COR-L47 (cell line): ENCODE measurements at places on chromosomes 11 and 22.

- no peak for DNase-seq
Measured at GRCh38 chr11:111059726-111060125, 185.8 kb upstream of the POU2AF2 start.

DNA sequence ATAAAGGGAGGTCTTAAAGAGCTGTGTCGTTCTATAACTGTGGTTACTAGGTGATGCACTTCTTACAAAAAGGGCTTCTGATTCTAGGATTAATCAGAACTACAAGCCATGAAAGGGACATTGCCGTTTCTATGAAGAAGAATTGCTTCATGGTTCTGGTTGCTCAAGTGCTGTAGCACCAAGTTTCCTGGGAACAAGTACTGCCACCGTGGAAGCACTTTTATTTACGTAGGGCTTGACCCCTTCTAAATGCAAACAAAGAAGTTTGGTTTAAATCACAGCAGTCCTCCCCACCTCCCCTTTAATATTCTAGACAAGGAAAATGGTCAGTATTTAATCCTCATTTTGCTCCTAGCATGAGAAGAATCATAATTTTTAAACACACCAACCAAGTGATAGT is 9.8 kb downstream of the YAP1 start:
- no peak for DNase-seq

- DNase-seq, result peak; percentile 86
Measured at GRCh38 chr11:96012086-96012824, 88.3 kb upstream of the MTMR2 start.

DNA sequence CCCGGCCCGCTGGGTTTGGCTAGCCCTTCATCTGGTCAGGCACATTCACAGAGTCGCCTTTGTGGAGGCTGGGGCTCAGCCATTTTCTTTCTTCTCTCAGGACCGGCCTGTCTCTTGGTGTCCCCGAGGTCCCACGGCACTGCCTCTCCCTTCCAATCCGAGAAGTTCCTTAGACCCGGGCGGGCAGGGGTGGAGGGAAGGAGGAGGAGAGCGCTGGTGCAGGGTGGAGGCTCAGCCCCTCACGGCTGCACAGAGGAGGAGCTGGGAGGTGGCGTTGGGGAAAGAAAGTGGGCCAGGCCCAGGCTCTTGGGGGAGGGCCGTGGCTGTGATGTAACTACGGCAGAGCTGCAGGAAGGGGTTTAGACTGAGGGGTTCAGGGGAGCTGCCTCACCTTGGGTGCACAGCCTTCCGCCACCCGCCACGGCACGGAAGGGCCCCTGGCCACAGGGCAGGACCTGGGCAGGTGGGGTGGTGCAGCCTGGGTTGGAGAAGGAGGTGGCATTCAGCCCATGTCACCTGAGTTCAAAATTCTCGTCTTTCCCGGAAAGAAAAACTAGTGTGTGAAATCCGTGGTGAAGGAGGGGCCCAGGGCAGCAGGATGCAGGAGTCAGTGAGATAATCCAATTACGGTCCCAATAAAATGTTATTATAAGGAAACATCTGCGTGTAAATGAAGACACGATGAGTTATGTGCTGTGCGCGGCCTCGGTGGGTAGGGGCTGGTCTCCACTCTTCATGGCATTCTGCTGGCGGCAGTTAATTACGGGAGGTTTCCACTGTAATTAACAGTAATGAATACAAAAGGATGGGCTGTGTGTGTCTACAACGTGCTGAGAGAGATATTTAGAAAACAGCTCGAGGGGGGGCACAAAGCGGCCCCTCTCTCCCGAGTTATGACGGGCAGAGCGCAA is 1.7 kb downstream of the BRSK2 start:
- peak; percentile 91 for DNase-seq

GRCh38 chr11:72217841-72218240 is 1.2 kb downstream of the FOLR2 start:
- no peak for DNase-seq

DNA sequence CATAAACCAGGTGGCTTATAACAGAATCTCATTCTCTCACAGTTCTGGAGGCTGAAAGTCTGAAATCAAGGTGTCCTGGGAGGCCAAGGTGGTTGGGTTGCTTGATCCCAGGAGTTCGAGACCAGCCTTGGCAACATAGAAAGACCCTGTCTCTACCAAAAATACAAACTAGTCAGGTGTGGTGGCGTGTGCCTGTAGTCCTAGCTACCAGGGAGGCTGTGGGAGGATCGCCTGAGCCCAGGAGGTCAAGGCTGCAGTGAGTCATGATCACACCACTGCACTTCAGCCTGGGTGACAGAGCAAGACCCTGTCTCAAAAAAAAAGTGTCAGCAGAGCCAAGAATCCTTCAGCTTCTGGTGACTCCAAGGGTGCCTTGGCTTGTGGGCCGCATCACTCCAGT is 8.9 kb upstream of the PRR5 start:
- no peak for DNase-seq

DNA sequence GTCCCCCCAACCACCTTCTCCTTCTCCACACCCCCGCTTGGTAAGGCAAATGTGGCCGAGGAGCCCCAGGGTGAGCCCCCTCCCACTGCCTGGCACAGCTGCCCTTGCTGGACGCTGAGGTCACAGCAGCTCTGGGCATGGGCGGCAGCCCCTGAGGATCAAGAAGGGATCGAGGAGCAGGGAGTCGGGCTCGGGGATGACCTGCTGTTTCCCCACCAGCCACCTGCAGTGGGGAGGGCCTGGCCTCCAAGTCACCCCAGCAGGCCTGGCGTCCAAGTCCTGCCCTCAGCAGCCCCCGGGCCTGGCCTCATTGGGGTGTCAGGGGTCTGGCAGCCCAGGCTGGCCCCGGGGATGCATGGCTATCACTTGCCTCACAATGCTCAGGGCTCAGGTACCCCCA is 23.7 kb downstream of the MUC5AC start:
- DNase-seq, result no peak

DNA sequence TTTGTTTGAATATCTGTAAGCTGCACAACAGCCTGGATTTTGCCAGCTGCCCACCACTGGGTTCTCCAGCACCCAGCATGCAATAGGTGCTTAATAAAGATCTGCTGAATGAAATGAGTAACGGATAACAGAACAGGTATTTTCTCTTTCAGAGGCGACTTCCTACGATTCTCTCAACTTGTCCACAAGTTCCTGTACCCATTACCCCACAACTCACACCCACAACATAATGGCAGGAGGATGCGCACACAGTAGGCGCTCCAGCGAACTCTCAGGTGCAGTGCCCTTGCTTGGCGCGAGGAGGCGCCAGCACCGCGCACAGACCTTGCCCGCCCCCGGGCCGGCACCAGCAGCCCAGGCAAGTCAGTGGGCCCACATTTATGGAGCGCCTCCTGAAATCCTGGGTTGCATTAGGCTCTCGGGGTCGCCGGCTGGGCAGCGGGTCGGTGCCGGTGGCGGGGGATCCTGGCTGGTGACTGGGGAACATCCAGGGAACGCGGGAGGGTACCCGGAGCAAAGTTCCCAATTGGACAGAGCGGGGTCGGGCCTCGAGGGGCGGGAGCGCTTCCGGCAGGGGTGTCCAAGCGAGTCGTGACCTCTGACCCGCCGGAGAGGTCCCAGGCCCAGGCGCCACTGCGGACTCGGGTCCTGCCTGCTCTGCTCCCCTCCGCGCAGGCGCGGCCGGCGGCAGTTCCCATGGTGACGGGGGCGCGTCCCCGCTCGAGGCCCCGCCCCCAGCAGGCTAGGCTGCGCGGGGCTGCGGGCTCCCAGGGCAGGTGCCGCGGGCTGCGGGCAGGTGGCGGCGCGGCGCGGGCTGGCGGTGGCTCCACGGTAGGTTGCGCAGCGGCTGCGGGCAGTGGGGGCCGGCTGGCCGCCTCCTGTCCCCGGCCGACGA is at the start of gene KIAA1671:
Gene KIAA1671 (plus strand): TSS at position 775 of the 895 bp plus-strand sequence. CDS start 75,284 bp downstream, outside the sequence.
- peak; percentile 75 for DNase-seq

DNA sequence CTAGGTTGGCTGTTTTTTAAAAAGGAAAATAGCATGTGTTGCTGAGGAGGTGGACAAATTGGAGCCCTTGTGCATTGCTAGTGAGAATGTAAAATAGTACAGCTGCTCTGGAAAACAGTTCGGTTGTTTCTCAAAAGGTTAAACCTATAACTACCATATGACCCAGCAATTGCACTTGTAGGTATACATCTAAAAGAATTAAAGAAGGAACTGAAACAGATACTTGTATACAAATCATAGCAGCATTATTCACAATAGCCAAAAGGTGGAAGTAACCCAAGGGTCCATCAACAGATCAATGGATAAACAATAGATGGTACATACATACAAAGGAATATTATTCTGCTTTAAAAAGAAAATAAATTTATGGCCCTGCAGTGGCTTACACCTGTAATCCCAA is 111.4 kb downstream of the CSTPP1 start:
- DNase-seq, result no peak
